GM12865 (cell line): ENCODE measurements at places on chromosomes 2 and 18.

DNA sequence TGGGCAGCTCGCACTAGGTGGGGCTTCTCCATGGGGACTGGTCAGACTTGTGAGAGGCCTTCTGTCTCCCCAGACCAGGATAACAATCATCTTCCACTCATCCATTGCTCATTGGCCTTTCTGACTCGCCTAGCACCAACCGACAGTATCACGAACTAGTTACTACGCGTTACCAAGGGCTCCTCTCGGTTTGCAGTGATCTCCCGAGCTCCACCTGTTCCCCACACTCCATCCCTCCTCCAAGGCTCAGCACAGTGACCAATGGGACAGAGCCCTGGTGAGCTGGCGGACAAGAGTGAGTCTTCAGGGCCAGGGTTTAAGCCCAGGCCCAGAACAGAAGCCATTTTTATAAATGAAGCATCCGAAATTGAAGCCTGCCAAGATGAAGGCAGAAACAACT is 42.8 kb upstream of the SMAD7 start:
- no peak for DNase-seq

DNA sequence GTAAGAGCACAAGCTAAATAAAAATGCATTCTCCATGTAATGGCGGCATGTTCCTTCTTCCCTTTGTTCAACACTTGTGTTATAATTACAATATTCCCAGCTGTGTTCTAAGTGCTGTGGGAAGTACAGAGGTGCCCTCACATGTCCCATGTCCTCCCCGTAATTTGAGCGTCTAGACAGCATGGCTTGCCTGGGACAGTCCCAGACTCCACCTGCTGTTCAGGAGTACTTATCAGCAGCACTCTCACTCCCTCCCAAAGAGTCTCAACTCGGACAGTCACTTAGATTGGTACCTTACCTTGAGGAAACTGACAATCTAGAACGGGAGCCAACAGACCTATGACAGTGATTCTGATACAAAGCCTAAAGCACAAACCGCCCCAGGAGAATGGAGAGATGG is 370.5 kb downstream of the EIPR1 start:
- DNase-seq: no peak

DNA sequence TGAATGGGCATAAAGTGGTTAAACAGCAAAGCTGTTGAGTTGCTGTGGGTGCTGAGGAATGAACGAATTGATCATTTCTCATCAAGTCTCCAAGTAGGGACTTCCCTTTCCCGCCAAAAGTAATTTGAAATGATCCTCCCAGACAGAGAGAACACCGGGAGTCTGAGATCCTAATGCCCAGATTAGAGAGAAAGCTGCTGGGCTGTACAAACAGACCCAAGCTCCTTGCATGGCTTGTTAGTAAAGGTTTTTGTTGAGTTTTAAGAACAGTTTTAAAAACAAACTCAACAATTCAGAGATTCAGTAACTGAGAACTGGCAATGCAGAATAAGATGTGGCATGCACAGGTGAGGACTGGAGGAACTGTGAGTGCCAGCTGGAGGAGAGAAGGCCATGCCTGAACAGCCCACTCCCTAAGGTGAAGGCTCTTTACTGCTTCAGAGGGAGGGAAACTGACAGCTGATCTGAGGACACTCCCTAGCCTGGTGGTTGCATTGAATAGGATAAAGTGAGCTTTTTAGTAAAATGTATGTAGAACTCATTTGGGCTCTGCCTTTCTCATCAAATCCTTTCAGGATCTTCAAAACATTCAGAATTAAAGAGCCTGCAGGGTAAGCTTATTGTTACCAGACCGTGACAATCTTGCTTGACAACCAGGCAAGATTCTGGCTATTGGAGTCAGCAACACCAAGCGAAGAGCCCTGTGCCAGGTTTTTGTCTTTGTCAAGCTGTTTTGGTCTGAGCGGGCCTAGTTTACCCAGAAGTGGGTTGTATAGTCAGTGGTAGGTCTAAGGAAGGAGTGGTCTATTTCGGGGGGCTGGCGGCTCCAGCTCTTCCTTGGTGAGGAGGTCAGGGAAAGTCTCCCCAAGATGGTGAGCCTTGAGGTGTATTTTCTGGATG is 63.2 kb upstream of the IGFBP5 start:
- no peak for DNase-seq

GRCh38 chr2:46232860-46233259 is 64.3 kb upstream of the EPAS1 start:
- no peak for DNase-seq

DNA sequence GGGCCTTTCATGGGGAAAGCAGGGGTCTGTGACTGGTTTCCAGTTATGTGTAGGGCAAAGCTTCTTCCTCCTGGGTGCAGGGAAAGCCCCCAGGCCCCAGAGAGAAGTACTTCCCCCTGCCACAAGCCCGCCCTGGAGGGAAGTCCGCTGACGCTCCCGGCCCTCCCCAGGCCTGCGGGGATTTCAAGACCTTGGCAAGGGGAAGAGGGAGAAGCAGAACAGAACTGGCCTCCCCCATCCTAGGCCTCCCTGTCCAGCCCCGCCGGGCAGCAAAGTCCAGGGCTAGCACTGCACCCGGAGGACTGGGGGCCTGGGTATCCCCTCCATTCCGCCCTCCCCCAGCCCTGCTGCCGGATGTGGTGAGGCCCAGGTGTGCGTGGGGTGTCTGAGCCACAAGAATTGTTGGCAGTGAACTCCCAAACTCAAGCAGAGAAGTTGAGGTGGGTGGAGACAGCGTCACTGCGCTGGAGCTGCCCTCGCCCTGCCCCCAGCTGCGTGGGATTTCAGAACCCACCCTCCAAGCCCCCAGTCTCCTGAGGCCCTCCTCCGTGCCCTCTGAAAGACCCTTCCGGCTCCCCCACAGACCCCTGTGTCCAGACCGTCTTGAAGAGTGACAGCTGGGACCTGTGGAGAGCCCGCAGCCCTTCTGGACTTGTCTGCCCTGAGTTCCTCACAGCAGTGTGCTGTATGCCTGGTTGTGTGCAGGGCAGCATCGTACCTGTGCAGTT is 1.1 kb upstream of the DUSP2 start:
- peak; percentile 91 for DNase-seq

- no peak for DNase-seq
Observed at GRCh38 chr2:119689218-119689617, 10.2 kb downstream of the TMEM177 start.

DNA sequence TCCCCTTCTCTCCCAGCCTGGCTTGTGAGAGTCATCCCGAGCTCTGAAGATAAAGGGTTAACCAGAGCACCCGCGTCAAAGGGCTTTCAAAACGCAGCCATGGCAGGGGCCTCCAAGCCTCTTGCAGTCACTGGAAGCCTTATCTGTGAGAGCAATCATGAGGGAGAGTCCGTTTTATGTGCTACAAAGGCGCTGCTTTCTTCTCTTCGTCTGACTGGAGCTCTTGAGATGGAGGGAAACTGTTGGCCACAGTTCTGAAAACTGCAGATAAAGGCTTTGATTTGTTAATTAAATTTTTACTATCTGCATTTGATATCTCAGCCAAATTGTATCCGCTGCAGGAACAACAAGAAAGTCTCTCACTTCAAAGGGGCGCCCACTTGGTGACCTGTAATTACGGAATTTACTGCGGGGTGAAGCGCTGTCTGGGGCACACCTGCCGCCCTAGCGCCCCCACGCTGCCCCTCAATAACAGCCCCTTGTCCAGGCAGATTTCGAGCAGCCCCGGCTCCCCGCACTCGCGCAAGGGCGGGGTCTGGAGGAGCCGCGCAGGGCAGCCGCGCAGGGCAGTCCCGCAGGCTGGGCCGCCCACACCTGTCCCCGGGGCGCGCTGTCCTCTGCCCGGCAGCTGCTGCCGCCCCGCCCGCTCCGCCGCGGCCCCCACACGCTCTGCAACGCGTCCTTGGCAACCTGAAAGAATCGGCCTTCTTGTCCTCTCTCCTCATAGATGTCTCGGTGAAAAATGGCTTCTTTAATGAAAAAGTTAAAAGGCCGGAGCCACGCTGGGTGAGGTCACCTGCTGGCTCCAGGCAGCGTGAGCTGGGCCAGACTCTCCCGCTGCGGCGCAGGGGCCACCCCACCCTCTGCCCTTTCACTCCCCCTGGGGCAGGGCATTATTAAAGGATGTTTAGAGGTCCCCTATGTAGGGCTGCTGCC is 217.9 kb downstream of the VAPA start:
- no peak for DNase-seq

GRCh38 chr18:49398331-49398730 is 62.1 kb downstream of the DYM start:
- no peak for DNase-seq

DNA sequence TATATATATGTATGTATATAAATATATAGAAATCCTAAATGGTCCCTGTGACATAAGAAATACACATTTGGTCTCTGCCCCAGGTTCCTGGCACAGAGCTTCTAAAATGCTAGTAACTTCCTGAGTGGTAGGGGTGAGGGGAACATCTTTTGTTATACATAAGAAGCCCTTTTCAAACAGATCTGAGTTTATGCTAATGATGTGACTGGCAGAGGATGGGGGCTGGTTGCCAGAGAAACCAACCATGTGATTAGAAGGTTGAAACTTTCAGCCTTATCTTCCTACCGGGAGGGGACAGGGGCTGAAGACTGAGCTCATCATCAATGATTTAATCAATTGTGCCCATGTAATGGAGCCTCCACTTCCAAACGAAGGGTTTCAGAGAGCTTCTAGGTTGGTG is 16.3 kb downstream of the MFSD2B start:
- DNase-seq: no peak

GRCh38 chr18:59918320-59918755 is 18.5 kb downstream of the PMAIP1 start:
- DNase-seq: peak; percentile 88

- no peak for DNase-seq
Observed at GRCh38 chr2:132937629-132938028, 267.6 kb upstream of the LYPD1 start.
